ENCODE measurements at places on chromosomes 4 and X.

DNA sequence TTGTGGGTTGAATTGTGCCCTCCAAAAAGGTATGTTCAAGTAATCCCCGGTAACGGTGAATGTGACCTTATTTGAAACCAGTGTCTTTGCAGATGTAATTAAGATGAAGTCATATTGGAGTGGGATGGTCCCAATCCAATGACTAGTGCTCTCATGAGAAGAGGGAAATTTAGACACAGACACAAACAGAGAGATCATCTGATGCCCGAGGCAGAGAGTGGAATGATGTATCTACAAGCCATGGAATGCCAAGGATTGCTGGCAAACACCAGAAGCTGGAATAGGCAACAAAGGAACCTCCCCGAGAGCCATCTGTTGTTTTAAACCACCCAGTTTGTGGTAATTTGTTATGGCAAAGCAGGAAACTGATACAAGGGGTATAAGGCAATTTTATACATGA is 35.1 kb downstream of the RPS6KA3 start:
- DNase-seq, result no peak

- DNase-seq, result no peak
These were observed 14.1 kb downstream of the PRPS2 start for GRCh38 chrX:12805333-12805732.

- DNase-seq, result no peak
These were observed 1.3 kb downstream of the RBM10 start for GRCh38 chrX:47146121-47146935.

DNA sequence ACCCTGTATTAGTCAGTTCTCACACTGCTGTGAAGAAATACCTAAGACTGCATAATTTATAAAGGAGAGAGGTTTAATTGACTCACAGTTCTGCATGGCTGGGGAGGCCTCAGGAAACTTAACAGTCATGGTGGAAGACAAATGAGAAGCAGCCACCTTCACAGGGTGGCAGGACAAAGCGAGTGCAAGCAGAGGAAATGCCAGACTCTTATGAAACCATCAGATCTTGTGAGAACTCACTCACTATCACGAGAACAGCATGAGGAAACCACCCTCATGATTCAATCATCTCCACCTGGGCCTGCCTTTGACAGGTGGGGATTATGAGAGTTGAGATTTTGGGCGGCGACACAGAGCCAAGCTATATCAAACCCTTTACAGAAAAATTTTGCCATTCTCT is 722.4 kb downstream of the RAB28 start:
- no peak for DNase-seq

DNA sequence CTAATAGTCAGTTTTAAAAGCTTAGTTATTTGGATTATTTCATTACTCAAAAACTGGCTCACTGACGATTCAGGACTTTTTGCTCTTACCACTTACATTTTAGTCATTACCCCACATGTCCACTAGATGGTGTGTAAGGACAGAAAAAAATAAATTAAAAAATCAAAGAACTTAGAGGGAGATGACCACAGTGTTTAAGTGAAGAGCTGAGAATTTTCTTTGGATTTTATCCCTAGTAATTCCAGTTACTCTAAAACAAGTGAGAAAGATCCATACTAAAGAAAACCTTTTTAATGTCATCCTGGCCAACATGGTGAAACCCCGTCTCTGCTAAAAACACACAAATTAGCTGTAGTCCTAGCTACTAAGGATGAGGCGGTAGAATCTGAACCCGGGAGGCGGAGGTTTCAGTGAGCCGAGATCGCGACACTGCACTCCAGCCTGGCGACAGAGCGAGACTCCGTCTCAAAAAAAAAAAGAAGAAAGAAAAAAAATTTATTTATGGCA is 26.4 kb upstream of the TMPRSS11B start:
- no peak for DNase-seq

DNA sequence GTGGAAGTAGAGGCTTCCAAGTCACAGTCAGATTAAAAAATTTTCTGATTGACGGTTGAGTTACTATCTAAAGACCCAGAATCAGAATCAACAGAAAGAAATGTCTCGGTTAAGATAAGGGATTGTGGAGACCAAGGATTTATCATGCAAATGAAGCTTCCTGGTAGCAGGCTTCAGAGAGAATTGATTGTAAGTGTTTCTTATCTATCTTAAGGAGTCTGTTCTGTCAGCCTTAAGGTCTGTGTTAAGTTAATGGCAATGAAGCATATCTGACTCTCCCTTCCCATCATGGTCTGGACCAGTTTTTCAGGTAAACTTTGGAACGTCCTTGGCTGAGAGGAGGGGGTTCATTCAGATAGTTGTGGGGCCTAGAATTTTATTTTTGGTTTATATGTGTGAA is 780.2 kb downstream of the FAM133A start:
- DNase-seq, result no peak

DNA sequence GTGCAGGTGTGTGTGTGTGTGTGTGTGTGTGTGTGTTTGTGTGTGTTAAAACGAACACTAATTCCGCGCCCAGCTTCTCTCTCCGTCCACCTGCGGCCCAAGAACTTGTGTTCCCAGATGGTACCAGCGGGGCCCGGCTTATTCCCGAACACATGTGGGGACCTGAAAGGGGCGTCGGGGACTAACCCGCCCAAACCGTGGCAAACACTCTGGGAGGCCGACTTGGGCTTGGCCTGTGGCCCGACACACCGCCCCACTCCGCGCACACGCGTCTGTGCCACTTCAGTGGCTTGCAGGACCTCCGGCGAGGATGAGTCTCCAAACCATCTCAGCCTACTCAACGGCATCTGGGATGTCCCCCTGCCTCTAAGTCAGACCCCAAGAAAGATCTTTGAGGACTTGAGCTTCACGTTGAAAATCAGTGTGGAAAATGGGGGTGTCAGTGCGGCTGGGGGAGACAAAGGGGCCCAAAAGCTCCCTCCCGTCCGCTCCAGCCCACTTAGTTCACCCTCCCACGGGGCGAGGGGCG is 790 bp upstream of the HHIP start:
- no peak for DNase-seq

GRCh38 chrX:357693-358471 is 28.8 kb downstream of the PPP2R3B start:
- DNase-seq, result peak; percentile 8

DNA sequence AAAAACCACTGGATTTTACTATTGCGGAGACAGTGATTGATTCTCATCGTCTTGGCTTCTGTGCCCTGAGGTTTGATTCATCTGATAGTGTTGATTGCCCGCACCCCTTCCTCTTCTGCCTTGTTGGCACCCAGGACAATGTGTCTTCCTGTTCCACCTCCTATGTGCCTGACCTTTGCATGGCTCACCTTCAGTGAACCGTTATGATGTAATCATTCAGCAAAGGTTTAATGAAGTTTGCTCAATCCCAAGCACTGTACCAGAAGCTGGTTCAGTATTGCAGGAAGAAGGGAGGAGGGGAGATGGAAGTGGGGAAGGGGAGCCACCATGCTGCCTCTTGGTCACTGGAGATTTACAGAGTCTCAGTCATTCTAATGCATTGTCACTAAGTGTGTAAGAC is 36.3 kb downstream of the PDGFRA start:
- DNase-seq, result no peak

- no peak for DNase-seq
These were observed 270.7 kb downstream of the FBXW7 start for GRCh38 chr4:152265149-152265621.

GRCh38 chr4:111854494-111855087 is 290.7 kb upstream of the FAM241A start:
- no peak for DNase-seq

GRCh38 chrX:104712515-104712914 is 146.5 kb downstream of the IL1RAPL2 start:
- no peak for DNase-seq

- peak; percentile 84 for DNase-seq
These were observed 89.1 kb upstream of the TET2 start for GRCh38 chr4:105057370-105058105.

GRCh38 chr4:96389770-96390169 is 549.9 kb downstream of the PDHA2 start:
- no peak for DNase-seq

- no peak for DNase-seq
These were observed 1.4 kb upstream of the PHF8 start for GRCh38 chrX:54045563-54046228.

- no peak for DNase-seq
These were observed 2.6 kb downstream of the CXCL2 start for GRCh38 chr4:74096265-74096980.

- DNase-seq, result no peak
These were observed 215.2 kb downstream of the SLC4A4 start for GRCh38 chr4:71554025-71554424.

- no peak for DNase-seq
These were observed 355.8 kb downstream of the KLHL4 start for GRCh38 chrX:87873347-87873941.

GRCh38 chrX:123311486-123311885 is 127.4 kb downstream of the GRIA3 start:
- DNase-seq, result no peak

DNA sequence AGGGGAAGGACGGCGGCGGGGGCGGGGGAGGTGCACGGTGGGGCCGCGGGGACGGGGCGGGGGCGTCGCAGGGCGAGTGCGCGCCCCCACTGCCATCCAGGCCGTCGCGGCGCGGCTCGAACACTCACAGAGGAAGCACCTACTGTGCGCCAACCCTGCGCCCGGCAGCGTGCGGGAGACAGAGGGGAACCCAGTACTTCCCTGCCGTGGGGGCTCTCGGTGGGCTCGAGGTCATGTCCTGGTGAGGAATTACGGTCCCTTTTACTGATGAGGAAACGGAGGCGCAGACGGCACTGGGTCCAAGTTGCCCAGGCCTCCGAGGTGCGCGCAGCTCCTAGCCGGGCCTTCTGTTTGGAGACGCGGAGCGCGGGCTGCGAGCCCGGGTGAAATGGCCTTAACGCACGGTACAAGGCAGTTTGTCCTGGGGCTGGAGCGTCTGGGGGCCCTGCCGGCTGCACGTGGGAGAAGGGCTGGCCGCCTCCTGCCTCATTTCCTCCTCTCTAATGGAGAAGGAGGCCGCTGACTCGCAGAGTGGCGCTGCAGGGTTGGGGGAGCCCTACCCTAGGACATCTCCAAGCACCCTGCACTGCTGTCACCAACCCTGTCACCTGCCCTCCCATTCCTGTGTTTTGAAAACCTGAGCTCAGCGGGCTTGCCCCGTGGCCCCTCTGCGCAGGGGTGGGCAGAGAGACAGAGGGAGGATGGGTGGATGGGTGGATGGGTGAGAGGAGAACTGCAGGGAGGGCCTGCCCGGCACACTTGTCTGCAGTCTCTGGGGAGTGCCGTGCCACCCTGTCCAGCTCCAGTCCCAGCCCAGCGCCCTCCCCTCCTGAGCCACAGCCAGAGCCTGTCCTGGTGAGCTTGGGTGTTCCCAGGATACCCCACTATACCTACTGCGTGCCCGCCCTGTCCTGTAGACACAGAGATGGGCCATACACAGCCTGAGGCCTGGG is 106.0 kb downstream of the ADRA2C start:
- DNase-seq, result no peak

- no peak for DNase-seq
These were observed 3.9 kb downstream of the MSMO1 start for GRCh38 chr4:165331359-165331758.

- DNase-seq, result no peak
These were observed at the start of gene SLC10A6 for GRCh38 chr4:86848732-86849619. Gene SLC10A6, minus strand, starts transcription at chr4:86849384. Its CDS starts 269 bp downstream, at chr4:86849115.

DNA sequence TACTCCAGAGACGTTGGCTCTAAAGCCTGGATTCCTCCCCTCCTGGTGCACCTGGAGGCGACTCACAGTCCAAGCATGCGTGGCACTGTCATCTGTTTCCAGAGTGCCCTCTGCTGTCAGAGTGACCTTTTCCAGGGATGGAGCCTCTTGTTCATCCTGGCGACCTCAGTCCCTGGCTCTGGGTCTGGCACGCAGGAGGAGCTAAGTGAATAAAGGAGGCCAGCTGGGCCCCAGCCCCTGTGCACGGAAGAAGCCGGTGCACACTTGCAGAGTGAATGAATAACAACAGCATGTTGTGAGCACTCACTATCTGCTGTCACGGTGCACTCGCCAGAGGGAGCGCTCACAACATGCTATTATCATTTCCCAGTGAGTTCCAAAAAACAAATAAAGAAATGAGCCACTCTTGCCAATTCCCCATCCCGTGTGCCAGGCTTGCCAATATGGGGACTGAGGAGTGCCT is 27.8 kb upstream of the PSAPL1 start:
- no peak for DNase-seq

- DNase-seq, result no peak
These were observed 14.4 kb upstream of the TLR8 start for GRCh38 chrX:12891915-12892506.

All from GF-D8 (cell line).